ENCODE measurements at places on chromosomes 5 and 9.

- DNase-seq: no peak
Measured at GRCh38 chr5:39526914-39527477, 102.2 kb upstream of the DAB2 start.

DNA sequence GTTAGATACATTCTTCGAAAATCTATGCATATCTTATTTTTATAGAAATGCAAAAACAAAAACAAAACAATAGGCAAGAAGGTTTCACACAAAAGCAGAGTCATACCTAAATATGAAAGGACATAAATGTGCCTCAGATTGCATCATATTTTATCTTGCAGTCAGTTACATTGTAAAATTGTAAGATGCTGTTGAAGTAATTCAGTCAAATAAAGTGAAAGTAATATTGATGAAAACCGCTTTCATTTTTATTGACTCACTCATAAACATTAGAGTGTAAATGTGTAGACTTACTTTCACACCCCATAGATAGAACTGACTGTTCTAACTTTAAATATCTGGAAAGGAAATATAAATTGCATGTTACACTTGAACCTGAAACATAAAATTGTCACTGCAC lies 931.5 kb upstream of the NUDT12 start:
- no peak for DNase-seq

- DNase-seq: no peak
Measured at GRCh38 chr5:122447072-122447471, 135.0 kb downstream of the SNCAIP start.

GRCh38 chr5:117680426-117680825 lies 1105.8 kb upstream of the SEMA6A start:
- no peak for DNase-seq

Measured in progenitor cell of endocrine pancreas (in vitro differentiated cells).